ENCODE measurements at places on chromosomes 3 and 15.

DNA sequence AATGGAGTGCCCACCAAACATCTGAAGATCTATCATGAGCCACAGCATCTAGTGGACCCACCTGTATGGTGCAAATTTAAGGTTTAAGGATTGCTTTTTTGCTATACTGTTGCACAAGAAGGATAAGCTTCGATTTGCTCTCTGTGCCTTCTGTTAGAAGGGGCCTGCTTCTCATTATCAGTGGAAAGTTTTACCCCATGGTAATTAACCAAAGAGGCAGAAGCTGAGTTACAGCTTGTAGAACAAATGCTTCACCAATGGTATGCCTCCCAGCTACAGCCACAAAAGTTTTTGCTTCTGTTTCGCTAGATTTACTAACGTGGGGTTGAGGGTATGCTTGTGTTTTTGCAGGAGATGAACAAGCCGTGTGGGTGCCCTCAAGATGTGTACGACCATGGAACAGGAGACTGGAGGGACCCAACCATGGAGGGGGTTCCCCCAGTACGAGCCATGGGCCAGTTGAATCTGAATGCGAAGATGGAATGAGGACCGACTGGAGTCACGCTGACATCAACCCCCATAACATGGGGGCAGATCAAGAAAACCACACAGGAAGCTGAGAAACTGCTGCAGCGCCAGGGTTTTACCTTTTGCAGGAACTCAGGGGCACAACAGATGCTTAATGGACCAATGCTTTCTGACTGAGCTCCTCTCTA lies 43.5 kb downstream of the ACAD9 start:
- DNase-seq, result no peak

GRCh38 chr3:149489060-149489690 lies 14.7 kb downstream of the TM4SF4 start:
- DNase-seq, result no peak

- no peak for DNase-seq
Measured at GRCh38 chr15:97140216-97140615, 809.7 kb downstream of the NR2F2 start.

GRCh38 chr3:128238184-128238489 lies 84.9 kb downstream of the EEFSEC start:
- DNase-seq, result no peak

DNA sequence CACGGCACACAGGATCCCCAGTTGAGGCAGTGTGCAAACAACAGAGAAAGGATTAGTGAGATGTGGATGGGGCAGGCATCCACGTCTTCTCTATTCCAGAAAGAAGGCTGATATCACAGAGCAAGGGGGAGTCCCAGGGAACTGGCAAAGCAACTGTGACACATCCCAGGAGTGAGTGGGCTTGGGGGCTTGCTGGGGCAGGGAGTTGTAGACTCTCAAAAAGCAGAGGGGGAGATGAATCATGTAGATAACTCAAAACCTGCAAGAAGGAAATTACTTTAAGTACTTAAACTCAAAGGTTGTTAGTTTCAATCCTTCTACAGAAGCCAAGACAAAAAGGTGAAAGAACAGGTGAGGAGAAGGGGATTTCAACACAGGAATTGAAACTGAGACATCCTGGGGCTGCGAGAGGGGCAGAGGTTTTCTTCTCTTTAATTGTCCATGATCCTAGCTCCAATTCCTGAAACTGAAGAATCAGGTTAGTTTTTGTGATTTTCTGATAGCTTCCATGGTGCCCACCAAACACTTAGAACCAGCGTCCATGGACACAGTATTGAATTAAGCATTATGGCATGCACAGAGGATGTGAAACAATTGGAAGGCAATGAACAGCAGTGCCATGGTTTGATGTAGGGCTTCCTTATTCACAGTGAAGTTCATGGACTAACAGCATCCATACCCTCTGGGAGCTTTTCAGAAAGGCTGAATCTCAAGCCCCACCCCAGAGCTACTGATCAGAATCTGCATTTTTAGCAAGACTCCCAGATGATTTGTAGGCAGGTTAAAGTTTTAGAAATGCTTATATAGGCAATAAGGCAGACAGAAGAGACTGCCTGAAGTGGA lies 52.0 kb downstream of the CCR3 start:
- no peak for DNase-seq

- DNase-seq, result no peak
Measured at GRCh38 chr15:78365917-78366316, 25.8 kb downstream of the CRABP1 start.

GRCh38 chr3:135325726-135326235 lies 530.7 kb downstream of the EPHB1 start:
- DNase-seq, result no peak

DNA sequence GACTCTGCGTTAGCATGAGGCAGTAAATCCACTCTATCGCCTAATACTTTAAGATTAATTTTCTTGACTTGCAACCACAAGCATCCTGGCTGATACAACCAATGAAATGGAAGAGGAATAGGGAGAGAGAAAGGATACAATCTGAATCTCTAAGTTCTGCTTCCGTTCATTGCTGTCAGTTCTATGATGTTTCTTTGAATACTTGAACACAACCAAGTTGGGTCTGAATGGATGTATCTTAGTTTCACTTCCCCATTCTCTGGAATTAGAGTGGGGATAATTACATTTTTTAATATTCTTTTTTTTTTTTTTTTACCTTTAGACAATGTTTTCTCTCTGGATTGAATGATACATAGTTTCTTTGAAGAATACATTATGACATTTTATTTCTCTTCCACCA lies 22.9 kb downstream of the PDE8A start:
- no peak for DNase-seq

DNA sequence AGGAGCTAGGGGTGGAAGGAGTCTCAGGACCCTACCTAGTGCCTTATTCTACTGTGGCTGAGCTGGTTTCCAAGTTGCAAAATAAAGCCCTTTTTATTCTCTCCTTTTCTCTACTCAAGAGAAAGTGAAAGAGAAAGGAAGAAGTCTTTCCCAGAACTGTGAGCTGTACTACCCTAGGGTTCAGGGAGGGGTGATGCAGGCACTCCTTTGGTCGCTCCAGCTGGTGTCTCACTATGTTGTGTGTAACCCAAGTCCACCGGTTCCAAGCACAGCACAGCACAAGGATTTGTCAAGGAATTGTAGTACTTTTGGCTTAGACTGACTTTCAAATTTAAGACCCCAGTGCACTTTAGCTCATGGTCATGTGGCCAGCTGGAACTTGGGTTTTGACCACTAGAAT lies 1721.7 kb downstream of the OTOL1 start:
- DNase-seq, result no peak

- no peak for DNase-seq
Measured at GRCh38 chr3:132220986-132221385, 96.2 kb upstream of the ACP3 start.

- no peak for DNase-seq
Measured at GRCh38 chr3:150733936-150734794, 28.8 kb downstream of the SIAH2 start.

DNA sequence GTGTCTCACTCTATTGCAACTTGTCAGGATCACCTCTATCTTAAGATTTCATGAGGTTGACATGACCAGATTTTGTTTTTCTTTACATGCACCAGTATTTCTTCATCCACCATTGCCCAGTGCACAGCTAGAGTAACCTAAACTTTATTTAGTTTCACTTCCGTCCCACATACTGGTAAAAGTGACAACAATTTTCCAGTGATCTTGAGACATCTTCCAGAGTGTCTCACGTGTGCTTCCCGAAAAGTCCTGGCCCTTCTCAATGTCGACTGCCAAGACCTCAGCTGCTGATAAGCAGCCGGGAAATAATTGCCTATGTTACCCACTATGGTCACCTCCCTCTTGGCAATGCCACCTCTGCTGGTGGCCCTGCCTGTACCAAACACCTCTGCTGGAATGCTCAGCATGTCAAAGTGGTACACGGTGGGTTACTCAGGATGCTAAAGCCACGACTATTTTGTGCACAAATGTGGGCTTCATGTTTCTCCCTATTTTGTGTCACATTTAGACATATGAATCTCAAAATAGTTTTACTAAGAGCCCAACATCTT lies 379.7 kb upstream of the TGFBR2 start:
- no peak for DNase-seq

GRCh38 chr3:195690951-195691350 lies 29.8 kb upstream of the MUC20 start:
- DNase-seq, result no peak

DNA sequence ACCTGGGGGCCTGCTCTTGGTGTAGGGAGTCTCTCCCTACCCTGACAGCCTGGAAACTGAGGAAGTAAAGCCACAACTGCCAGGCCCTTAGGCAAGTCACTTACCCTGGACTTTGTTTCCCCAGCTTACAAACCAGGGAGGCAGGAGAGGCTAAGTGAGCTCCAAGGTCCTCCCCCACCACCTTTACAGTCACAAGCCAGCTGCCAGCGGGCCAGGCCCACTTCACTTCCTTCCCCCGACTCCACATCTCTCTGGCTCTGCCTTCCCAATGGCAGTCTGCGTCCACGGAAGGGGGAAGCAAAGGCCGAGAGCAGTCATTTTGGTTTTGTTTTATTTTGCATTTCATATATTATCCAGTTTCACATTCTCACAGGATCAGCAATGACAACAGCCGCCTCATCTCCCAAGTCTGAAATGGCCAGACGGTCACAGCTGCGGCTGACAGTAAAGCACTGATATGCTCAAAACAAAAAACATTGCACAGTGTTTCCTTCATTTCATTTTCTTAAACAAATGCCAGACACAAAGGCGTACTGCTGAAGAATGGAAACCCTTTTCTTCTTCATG lies 35.7 kb downstream of the RBPMS2 start:
- no peak for DNase-seq

GRCh38 chr3:160827516-160827915 lies 71.5 kb downstream of the PPM1L start:
- no peak for DNase-seq

GRCh38 chr3:45026038-45026437 lies at the start of gene CLEC3B:
CLEC3B (plus strand) TSS chr3:45026303; CDS start chr3:45026363, 60 bp downstream.
- no peak for DNase-seq

DNA sequence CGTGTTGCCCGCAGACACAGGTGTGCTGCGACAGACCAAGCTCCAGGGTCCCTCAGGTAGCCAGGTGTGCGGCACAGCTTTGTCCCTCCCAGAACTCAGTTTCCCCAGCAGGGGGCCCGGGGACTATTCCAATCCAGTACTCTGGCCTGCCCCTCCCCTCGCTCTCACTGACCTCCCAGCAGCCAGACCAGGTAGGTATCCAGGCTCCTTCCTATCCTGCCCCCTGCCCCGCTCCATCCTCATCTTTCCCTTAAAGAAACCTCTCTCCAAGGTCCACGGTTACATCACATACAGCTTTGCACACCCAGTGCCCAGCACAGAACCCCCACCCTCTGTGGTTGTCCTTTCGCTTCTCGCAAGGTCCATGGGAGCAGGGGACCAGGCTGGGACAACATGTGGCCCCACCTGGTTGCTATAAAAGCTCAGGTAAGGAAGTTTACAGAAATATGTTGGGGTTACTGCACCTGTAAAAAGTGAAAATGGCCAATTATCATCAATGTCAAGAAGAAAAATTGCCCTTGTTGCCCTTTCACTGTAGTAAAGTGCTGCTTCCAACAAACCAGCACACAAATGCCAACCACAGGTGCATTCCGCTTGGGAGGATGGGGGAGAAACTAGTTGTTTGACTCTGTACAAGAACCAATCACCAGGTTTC lies 7.3 kb upstream of the CYP11A1 start:
- no peak for DNase-seq

- no peak for DNase-seq
Measured at GRCh38 chr3:170344971-170345370, 12.5 kb upstream of the SKIL start.

DNA sequence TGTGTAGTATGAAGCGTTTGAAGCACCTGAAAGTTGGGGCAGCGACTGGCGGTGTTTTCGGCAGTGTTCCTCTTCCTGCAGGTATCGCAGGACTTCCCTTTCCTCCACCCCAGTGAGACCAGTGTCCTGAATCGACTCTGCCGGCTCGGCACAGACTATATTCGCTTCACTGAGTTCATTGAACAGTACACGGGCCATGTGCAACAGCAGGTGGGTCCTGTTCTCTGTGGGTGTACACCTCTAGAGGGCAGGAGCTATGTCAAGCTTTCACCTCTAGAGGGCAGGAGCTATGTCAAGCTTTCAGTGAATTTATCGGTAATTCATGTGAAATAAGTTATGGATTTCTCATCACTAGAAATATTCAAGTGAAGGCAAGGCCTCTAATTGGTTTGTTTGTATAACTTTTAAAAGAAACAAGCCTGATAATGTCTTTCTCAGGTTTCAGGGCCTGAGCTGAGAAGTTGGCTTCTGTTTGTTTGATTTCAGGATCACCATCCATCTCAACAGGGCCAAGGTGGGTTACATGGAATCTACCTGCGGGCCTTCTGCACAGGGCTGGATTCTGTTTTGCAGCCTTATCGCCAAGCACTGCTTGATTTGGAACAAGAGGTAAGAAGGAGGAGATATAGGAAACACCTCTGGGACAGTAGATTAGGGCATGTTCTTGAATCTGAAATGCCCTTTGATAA lies 5.3 kb downstream of the TUBGCP4 start:
- no peak for DNase-seq

- DNase-seq, result no peak
Measured at GRCh38 chr3:89186456-89186855, 79.0 kb downstream of the EPHA3 start.

- DNase-seq, result no peak
Measured at GRCh38 chr15:57227899-57228298, 148.4 kb upstream of the CGNL1 start.

- DNase-seq, result no peak
Measured at GRCh38 chr3:56903231-56903782, 101.6 kb upstream of the ARHGEF3 start.

DNA sequence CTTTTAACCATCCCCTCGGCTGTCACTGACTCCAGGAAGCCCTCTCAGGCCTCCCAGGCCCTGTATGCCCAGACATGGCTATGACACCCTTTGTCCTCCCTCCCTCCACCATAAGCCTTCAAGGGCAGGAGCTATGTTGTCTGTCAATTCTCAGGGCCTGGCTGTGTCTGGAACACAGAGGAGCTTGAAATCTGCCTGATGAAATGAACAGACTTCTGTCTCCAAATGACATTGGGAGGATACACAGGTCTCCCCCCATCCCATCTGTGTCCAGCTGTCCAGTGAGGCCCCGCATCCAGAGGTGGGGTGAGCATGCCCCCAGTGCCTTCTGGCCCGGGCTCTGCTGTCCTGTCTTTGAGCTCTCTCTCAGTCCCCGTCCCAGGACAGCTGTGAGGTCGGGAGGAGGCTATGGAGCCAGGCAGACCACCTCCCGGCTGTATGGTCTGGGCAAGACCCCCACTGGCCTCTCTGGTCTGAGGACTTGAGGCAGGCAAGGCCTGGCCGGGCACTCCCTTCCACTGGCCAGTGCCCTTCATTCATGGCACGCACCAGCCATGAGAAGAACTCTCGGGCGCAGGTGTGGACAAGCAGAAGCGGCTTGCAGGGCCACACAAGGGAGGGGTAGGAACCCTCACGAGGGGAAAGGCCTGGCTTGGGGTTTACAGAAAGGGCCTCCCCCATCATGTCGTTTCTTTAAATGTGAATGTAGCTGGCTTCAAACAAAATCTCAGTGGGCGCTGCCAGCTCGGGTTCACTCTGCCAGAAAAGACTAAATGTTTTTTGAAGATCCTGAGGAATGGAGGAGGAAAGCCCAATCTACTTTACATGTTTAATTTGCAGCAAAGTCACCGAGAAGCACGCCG lies 38.9 kb downstream of the PCSK6 start:
- no peak for DNase-seq

Measured in renal cortex interstitium (tissue), 15 donors.